ENCODE measurements at places on chromosomes 16 and 17. TPM values are rescaled to one million over a fixed set of nuclear protein-coding genes. Genes with fewer than 3 reads are reported as not detected.

The MVD gene
- 185 TPM for total RNA-seq

The CCL8 gene
- not detected for total RNA-seq

The KRT33A gene
- total RNA-seq: not detected

The MT1A gene
- total RNA-seq: not detected

DNA sequence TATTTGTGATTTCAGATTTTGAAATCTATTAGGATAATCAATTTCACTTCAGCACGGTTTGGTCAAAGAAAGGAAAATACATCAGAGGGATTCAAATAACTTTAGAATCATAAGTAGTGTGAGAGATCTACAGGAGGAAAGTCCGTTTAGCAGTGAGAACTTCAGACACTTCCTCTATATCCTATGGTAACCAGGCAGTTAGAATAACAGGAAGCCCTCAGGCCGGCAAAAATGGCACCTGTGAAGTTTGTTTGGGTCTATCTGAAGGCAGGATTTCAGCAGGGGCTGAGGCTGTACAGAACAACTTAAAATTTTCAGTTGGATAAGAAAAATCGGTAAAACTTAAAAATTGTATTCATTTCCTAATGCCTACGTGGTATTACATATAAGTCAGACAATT lies 24.9 kb downstream of the KCNJ16 start:
- no peak for DNase-seq

GRCh38 chr17:56571456-56571855 lies 22.0 kb upstream of the NOG start:
- no peak for DNase-seq

- DNase-seq: peak; percentile 5
These were observed 174.2 kb downstream of the TANC2 start for GRCh38 chr17:63140255-63140654.

- no peak for DNase-seq
These were observed 729 bp downstream of the DDX28 start for GRCh38 chr16:68022278-68022727.

GRCh38 chr16:17296431-17296830 lies 174.3 kb downstream of the XYLT1 start:
- DNase-seq: no peak

GRCh38 chr16:65318138-65318537 lies 196.3 kb upstream of the CDH11 start:
- no peak for DNase-seq
